ENCODE measurements at places on chromosomes 16 and 17.

DNA sequence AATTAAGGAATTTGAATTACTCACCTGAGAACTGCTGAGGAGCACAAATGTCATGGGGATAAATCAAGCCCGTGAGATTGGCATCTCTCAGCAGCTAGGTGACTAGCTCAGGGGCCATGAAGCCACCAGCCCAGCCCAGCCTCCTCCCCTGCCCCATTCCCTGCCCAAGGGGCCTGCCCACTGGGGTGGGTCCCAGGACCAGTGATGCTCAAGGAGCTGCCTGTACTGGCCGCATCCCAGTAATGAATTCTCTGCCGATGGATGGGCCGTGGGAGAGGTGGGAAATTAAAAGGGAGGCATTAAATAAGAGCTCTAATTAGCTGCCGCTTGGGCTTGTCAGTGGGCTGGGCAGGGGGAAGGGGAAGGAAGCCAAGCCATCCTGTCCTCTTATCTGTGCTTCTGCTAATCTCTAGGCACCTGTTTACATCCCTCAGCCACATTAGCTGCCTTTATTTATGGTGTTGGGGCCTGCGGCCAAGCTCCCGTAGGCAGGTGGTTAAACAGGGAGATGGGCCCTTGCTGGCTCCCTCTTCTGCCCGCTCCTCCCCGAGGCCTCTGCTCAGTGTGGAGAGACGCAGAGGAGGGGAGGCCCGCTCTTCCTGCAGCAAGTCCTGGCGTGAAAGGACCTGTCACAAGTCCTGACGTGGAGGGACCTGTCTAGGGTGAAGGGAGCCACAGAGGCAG is 48.8 kb downstream of the PIPOX start:
- no peak for DNase-seq

DNA sequence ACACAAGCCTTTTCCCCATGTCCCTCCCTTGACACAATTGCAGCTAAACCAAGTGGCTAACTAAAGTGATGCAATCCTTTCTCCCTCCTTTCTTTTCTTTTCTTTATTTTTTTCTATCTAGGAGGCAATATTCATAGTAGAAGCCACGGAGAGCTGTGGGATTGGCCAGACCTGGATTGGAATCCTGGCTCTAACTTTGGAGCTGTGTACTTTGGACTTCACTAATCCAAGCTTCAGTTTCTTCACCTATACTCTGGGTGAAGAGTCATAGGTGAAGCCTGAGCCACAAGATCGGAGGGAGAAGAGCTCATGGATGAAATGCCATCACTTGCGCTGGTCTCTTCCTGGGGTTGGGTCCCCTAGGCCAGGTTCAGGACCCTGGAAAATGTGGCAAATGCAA is 177.2 kb downstream of the IRX5 start:
- no peak for DNase-seq

- no peak for DNase-seq
Observed at GRCh38 chr17:28524476-28525424, 18.6 kb downstream of the FOXN1 start.

- DNase-seq = no peak
Observed at GRCh38 chr17:49456183-49456965, 38.7 kb upstream of the NGFR start.

- DNase-seq = no peak
Observed at GRCh38 chr16:48365025-48365600, 20.1 kb downstream of the SIAH1 start.

DNA sequence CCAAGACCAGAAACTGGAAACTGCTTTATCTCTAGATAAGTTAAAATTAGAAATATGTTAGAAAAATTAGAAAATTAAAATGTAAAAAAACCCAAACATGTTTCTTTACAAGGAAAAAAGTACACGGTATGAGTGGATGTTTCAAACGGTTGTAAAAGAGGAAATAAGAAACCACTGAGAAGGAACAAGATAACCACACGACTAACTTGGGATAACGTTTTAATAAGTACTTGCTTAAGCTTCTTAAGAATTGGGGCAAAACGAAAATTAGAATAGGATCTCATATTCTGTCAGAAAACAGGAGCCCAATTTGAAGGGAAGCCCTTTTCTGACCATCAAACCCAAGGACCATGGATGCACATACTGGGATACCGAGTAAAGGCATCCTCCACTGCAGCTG is 31.0 kb downstream of the MBTPS1 start:
- DNase-seq = no peak

DNA sequence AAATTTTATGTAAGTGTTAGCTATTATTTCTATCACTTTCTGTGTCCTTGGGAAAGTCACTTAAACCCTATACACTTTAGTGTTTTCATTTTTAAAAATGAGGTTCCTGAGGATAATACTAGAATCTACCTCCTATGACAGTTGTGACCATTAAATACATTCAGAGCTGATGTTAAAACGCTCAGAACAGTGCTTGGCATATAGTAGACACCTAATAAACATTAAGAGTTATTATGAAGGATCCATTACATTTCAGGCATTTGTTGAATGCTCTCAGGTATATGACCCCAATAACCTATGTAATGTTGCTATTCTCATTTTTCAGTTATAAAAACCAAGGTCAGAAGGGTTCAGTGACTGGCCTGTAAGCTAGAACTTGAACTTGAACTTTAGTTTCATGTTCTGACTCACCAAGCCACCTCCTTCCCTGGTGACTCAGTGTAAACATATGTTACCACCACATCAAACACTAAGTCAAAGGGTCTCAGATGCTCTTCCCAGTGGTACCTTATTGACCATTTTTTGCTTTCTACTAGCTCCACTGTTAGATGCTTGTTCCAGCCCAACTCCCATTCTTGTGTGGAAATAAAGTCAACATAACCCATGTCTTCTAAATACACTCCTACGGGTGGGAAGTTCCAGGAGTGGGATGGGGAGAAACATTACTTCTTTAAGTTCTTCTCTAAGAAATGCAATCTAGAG is 47.6 kb downstream of the HSD17B2 start:
- peak; percentile 25 for DNase-seq

DNA sequence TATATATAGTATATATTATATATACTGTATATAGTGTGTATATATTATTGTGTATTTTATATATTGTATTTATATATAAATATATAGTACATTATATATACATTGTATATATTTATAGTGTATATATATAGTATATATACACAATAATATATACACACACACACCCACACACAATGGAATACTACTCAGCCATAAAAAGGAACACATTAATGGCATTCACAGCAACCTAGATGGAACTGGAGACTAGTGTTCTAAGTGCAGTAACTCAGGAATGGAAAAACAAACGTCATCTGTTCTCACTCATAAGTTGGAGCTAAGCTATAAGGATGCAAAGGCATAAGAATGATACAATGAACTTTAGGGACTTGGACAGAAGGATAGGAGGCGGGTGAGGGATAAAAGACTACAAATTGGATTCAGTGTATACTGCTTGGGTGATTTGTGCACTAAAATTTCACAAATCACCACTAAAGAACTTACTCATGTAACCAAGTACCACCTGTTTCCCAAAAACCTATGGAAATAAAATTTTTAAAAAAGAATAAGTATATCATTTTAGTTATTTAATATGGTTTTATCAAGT is 201.9 kb upstream of the CDH11 start:
- DNase-seq = no peak

DNA sequence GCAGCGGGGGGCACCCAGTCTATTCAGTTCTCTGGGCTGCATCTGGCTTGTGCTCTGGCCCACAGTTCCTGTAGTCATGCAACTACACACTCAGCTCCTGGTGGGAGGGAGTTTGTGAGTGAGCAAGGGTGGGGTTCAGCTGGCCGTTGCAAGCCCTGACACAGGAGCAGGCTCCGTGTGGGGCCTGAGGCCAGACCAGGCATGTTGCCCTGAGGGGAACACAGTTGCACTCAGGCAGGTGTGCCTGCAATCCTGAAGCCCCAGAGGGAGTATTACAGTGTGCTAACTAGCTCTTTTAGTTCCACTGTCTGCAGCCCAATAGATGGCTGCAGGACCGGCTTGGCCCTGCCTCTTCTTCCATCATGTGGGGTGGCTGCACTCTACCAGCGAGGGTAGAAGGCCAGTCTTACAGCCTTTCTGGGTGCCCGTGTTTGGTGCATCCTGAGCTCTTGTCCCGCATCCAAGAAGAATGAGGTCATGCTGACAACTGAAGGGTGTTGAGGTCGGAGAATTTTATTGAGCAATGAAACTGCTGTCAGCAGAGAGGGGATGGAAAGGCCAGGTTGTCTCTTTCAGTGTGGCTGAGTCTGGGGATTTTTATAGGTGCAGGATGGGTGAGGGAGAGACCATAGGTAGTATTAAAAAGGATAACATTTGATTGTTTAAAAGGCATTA is 49.9 kb upstream of the ELAC2 start:
- no peak for DNase-seq

DNA sequence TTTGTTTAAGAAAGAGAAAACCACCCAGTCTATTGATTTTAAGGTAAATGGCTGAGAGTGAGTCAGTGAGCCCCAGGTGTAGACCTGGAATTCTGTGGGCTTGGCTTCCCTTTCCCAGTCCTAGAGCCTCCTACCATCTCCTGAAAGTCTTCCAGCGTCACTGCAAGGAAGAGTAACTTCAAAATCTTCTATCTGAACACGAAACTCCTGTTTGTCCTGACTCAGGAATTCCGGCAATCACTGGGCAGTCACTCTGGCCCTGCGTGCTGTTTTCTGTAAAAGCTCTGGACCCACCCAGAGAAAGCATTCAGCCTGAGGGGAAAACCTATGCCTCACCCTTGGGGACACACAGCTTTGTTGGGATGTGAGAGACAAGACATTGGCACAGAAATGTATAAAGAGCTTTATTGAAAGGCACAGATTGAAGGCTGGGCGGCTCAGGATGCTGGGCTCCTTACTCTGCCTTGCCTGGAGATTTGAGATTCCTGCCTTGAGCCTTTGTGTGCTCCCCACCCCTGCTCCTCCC is 15.9 kb downstream of the MINK1 start:
- DNase-seq = no peak

DNA sequence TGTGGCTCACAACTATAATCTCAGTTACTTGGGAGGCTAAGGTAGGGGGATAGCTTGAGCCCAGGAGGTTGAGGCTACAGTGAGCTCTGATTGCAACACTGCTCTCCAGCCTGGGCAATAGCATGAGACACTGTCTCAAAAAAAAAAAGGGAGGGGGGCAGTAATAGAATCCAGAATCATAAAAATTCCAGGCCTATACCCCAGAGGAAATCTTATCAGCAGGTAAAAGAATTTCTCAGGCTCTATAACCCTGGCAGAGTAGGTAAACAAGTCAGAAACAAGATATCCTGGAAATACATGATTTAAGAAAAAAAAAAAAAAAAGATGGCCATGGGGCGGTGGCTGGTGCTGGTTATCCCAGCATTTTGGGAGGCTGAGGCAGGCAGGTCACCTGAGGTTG is 12.9 kb downstream of the SPAG9 start:
- DNase-seq = no peak

GRCh38 chr16:88303890-88304819 is 78.6 kb upstream of the ZNF469 start:
- no peak for DNase-seq

- DNase-seq = no peak
Observed at GRCh38 chr16:25613931-25614330, 77.8 kb upstream of the HS3ST4 start.

DNA sequence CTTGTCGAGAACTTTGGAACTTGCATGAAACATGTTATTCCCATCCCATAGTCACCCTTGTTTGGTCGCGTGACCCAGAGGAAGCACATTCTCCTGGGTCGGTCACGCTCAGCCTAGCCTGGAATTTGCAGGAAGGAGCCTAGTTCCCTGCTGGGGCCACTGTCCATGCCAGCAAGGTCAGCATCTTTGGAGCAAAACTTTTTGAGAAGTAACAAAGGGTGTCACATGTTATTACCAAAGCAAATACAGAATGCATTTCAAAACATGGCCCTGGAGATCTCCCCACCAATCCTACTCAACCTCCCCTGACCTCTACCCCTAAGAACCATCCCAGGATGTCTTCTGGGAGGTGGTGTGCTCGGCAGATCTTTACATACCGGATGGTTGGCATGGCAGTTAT is 26.2 kb upstream of the IRF8 start:
- no peak for DNase-seq

GRCh38 chr17:29683481-29683880 is 60.8 kb upstream of the CORO6 start:
- no peak for DNase-seq

DNA sequence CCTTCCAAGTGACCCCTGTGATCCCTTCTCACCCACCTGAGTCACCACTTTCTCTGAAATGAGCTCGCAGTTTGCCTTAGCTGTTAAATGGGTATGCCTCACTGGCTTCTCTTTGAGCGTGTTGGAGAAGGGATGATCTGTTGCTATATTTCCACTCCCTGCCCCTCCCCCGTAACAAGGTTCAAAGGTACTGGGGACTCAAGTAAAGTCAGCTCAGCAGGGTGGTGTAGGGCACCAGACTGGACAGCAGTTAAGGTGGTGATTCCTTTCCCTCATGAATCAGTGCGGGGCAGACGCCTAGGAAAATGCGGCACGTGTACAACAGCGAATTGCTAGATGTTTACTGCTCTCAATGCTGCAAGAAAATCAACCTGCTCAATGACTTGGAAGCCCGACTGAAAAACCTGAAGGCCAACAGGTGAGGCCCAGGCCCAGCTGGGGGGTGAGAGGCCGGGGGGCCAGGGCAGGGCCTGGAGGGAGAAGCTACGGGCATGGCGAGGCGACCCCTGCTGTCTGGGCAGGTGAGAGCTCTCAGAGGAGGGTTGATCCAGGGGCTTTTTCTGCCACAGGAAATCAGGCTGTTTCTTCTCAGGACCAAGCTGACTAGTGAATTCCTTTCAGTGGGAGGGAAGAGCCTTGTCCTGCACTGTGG is 130.3 kb downstream of the RAB11FIP4 start:
- DNase-seq = no peak

DNA sequence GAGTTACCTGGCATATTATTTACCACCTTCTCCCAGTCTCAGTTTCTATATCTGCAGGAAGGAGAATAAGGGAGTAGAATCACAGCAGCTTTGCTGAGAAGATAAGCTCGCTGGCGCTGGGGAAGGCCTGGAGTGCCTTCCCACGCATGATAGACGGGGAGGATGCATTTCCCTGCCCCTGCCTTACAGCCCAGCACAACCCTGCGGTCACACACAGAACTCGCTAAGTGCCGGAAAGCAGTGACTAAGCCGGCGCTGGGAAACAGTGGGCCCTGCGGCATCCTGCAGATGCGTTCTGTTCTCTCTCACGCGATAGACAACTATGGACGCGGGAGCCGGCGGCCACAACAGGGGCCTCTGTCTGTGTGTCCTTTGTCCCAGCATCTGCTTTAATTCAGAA is 4.8 kb downstream of the CA5A start:
- no peak for DNase-seq

- DNase-seq = peak; percentile 60
Observed at GRCh38 chr16:27547134-27547533, 2.6 kb downstream of the GTF3C1 start.
